ENCODE measurements at places on chromosomes 16 and 17.

DNA sequence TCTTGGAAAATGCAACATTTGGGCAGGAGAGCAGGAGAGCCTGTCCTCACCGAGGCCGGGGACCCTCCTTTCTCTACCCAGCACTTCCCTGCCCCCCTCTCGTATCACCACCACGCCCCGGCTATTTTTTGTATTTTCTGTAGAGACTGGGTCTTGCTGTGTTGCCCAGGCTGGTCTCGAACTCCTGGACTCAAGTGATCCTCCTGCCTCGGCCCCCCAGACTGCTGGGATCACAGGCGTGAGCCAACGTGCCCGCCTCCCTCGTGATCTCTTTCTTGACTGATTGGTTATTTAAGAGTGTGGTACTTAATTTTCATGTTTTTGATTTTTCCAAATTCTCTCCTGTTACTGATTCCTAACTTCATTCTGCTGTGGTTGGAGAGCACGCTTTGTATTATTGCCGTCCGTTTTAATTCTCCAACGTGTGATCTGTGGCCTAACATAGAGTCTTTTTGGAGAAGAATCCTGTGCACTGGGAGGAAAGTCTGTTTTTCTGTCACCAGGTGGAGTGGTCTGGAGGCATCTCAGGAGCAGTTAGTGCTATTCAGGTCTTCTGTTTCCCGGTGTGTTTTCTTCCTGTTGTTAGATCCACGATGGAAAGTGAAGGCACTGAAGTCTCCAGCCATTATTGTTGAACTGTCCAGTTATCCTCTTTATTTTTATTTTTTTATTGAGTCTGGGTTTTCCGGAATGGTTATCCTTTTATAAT lies 40.4 kb downstream of the ZNF778 start:
- no peak for DNase-seq

DNA sequence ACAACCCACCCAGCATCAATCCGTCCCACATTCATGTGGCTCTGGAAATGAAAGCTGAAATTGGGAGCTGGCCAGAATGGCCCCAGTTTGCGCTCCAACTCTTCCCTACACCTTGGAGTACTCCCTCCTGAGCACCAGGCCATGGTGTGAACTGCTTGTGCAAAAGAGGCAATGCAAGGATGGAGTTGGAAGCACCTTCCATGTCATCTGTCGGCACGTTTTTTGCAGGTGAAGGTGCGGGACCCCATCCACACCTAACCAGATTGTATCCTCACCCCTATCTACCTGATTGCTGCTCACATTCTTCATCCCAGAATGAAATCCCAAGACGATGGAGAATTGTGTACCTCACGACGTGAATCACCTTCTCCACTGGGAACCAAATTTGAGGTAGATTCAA lies 136.6 kb upstream of the WSB1 start:
- no peak for DNase-seq

DNA sequence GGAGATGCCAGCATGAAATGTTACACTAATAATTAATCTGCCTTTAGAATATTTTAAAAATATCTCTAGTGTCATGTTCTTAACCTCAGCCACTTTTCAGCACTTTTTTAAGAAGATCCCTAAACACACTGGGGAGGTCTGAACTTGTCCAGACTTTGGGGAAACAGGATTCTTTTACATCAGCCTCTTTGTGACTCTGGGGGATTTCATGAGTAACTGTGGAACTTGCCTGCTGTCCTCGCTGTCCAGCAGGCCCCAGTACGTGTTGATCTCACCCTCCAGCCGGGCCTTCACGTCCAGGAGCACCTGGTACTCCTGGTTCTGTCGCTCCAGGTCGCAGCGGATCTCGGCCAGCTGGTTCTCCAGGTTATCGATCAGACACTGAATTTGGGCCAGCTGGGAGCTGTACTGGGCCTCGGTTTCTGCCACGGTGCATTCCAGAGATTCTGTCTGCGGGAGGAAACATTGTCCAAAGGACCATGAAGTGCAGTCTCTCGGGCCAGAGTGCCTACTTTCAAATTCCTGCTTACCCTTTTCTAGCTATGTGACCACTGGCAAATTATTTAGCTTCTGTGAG lies 5.5 kb downstream of the KRT40 start:
- no peak for DNase-seq

DNA sequence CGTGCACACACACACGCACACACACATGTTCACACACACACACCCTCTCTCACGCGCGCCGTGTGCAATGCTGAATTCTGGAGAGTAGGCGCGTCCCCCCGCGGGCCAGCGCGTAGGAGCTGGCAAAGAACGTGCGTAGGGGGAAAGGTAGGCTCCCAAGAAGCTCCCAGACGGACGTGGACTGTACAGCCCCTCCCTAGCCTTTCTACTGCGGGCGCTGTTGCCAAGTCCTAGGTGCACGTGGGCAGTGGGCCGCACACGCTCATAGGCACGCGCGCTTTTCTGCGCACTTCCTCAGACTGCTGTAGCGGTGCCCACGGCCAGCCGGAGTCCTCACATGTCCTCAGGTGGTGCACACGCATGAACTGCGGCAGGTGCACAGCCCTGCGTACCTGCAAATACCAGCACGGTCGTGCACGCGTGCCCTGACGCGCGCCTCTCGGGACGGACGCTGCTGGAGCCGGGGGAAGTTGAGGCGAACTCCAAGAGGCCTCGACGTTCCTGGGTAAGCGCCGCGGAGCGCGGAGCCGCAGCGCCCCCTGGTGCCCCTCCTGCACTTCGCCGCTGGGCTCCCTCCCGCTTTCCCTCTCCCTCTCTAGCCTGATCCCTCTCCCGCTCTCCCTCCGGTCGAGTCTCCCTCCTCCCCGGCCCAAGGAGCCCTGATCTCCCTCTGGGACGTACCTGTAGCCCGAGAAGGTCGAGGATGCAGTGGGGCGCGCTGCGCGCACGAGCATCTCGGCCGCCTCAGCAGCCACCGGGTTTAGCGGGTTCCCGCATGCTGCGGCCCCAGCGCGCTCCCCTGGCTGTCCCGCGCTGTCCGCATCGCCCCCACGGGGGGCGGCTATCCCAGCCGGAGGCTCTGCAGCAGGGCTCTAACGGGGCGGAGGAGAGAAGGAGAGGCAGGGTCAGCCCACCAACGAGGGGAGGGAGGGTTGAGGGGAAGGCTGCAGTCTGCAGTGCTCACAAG lies 749 bp downstream of the GRIN2A start:
- peak; percentile 72 for DNase-seq

- no peak for DNase-seq
Observed at GRCh38 chr16:68662035-68662434, 16.9 kb downstream of the CDH3 start.

- DNase-seq: peak; percentile 27
Observed at GRCh38 chr16:89525146-89525913, 17.1 kb downstream of the SPG7 start.

DNA sequence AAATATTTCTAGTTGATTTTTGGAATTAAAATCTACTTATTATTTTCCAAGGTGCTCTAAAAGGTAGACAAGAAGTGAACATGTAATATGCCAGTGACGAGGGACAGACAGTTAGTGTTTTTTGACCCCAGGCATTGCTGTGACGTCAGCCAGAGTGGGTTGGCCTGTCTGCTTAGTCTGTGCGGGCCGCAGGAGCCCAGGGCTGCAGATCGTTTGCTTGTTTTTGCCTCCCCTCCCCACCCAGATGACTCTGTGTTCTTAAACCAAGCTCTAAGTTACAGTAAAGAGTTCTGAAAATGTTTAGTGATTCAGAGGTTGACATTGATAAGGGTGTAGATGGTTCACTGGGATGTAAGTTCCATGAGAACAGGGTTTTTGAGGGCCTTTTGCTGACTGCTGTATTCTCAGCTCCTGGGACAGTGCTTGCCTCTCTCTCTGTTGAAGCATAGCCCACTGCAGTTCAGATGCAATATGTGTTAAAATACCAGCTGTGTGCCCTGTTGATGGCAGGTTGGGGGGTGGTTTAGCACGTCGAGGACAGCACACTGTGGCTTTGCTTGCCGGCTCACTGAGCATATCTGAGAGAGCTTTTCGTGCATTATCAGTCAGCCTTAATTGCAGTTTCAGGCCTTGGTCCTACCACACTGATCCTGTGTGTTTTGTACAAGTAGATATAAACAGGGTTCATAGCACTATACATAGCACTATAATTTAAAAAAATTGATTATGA lies 64.8 kb downstream of the SEC14L1 start:
- DNase-seq: no peak

DNA sequence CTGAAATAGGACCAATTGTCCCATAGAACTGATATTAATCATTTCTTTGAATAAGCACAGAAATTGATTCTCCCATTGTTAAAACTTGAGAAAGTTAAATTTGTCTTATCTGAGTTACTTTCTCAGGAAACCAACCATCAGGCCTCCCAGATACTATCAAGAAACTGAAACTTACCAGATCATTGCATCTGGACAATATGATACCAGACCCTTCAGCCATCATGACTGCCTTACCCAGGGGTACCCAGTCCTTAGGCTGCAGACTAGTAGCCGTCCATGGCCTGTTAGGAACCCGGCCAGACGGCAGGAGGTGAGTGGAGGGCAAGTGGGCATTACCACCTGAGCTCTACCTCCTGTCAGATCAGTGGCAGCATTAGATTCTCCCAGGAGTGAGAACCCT lies 7.8 kb downstream of the STXBP4 start:
- DNase-seq: no peak

DNA sequence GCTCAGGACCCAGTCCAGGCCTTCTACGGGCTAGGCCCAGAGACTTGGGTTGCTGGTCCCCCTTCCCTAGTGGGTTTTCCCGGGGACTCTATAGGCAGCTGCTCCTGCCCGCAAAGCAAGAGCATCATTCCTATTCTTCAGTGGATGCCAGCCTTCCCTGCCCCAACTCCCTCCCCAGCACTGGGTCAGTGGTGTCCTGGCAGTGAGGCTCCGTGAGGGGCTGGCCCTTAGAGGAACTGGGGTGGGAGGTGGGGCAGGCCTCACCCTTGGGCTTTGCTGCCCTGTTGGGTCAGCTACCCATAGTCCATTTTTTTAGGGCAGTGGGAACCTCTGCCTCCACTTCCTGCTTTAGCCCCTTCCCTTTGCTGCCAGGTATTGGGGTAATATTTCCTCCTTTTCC lies 7.9 kb upstream of the PLEKHG4 start:
- DNase-seq: no peak

DNA sequence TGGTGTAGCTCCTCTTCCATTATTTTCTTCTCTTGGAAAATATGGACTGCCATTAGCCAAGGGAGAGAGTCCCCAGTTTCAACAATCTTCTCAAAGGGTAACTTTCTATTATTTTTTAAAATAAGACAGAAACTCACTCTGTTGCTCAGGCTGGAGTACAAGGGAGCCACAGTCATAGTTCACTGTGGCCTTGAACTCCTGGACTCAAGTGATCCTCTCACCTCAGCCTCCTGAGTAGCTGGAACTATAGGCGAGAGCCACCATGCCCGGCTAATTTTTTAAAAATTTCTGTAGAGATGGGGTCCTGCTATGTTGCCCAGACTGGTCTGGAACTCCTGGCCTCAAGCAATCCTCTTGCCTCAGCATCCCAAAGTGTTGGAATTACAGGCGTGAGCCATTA lies 13.1 kb downstream of the COG4 start:
- no peak for DNase-seq

- DNase-seq: no peak
Observed at GRCh38 chr16:46801428-46802049, 29.4 kb downstream of the C16orf87 start.

DNA sequence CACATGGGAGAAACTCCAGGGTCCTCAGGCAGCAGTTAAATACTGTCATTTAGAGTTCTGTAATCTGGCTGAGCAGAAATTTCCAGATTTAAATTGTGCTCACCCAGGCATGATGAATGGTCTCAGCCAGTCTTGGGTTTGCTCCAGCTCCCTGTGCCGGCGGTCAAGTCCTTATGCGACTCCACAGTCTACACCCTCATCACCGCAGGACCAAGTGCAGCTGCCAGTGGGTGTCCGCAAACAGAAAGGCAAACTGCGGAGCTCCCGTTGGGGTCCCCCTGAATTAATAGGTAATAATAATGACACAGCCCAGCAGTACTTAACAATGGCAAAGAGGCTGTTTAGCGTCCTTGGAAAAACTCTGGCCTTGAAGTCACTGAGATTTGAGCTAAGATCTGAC lies 3.9 kb upstream of the CACNG4 start:
- no peak for DNase-seq

DNA sequence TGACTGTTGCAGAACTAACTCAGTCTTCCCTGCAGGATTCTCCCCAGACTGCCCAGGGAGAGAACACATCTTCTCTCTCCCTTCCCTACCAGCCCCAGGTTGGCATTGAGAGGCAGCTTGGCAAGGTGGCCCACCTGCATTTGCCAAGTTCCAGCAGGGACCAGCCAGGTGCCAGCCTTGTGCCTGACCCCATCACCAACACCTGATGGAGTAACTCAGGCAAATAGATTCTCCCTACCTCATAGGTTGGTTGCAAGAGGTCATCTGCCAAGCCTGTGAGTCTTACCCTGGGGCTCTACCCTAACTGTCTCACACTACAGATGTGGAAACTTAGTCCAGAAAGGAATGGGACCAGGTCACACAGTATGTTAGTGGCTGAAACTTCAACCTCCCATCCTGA lies 20.4 kb downstream of the BEAN1 start:
- DNase-seq: no peak

DNA sequence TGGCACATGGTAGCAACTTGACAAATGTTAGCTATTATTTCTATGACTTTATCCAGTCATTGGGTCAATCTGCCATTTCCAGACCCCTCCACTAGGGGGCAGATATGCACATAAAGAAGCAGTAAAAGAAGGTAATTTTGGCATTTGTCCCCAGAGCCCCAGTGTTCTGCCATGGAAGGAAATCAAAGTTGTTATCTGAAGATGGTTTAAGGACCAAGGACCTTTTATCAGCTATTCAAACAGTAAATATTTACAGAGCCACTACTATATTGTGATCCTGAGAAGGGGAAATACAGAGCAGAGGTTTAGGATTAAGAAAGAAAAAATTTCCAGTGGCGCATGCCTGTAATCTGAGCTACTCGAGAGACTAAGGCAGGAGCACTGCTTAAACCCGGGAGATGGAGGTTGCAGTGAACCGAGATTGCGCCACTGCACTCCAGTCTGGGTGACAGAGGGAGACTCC lies 20.0 kb downstream of the TRAF4 start:
- DNase-seq: peak; percentile 71

- no peak for DNase-seq
Observed at GRCh38 chr16:71721066-71721740, 3.3 kb downstream of the PHLPP2 start.

DNA sequence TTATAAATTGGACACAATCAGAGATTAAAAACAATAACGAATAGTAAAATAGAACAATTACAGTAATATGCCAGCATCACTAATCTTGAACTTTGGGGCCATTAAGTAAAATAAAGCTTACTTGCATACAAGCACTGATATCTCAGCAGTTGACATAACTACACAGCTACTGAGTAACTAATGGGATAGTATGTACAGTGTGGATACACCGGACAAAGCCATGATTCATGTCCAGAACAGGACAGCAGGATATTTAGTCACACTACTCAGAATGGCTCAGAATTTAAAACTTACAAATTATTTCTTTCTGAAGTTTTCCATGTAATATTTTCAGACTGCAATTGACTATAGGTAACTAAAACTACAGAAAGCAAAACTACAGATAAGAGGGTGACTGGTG lies 427.5 kb downstream of the CDH13 start:
- DNase-seq: no peak

DNA sequence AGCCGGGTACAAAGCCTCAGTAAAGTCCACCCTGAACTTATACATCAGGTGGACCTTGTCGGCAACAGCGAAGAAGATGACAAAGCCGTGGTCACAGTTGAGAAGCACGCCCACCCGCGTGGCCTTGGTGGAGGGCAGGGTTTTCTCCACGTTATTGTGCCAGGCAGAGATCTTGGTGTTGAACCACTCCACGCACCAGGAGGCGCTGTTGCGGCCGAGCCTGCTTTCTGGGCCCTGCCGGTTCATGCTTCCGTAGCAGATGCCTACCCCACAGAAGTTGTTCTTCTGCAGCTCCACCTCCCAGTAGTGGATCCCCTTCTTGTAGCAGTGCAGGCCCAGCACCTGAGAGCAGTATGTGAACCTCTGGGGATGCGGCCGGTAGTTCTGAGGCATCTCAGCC lies 22.1 kb downstream of the TRIM25 start:
- DNase-seq: peak; percentile 58

Data from germinal center (tissue), 1 donor.